ENCODE measurements at places on chromosomes 3 and 15. TPM values are rescaled to one million over a fixed set of nuclear protein-coding genes. Genes with fewer than 3 reads are reported as not detected.

DNA sequence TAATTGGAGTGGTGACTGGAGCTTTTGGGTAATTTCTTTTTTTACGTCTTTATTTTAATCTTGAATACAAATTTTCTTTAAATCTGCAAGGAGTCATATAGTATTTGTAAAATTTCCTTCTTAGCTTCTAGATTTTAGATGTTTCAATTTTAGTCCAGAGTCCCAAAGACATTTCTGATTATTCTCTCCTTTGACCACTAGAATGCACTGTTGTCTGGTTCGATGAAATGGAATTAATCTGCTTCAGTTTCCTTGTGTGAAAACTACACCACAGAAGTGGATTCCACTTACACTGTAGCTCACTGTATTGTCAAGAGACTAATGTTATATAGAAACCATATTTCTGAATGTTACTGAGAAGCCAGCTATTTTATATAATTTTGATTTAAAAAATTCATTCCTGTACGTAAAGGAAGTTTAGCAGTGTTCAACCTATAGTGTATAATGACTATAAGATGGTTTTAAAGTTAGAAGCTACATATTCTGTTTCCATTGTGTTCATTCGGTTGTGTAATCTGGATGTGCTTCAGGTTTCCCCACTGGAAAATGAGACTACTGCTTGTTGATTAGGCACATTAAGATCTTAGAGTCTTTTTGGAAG, 6.1 kb downstream of the GRAMD1C start:
- no peaks in the 10 kb centered on the region for H3K27me3 ChIP-seq
- peaks cover 17% of the 10 kb centered on the region for H3K4me1 ChIP-seq
- DNase-seq = no peak
- H3K27ac ChIP-seq = no peak overlapping the region

The KNG1 gene
- not detected for total RNA-seq

DNA sequence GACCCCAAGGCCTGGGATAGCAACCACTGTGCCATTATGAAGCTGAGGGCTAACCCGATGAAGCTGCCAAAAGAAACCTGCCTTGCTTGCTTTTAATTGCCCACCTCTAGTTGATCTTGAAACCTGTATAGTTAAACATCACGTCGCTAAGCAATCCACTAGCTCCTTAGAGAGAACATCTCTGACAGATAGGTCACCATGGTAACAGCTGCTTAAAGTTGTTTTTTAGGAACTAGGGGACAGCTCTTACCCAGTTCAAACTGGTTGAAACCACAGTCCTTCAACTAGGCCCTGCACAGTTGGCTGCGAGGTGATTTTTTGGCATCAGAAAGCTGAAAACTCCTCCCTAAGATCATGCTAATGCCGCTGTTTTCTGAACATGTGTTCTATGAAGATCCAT, 135.7 kb downstream of the EBLN2 start:
- H3K36me3 ChIP-seq = no peaks in the 10 kb centered on the region
- no peak for DNase-seq
- H3K4me3 ChIP-seq = no peak overlapping the region
- H3K27ac ChIP-seq = no peak overlapping the region

GRCh38 chr3:116815831-116816588, 106.4 kb downstream of the TUSC7 start:
- no peaks in the 10 kb centered on the region for H3K27me3 ChIP-seq
- H3K36me3 ChIP-seq = no peaks in the 10 kb centered on the region
- H3K27ac ChIP-seq = no peak overlapping the region
- H3K4me3 ChIP-seq = no peak overlapping the region

DNA sequence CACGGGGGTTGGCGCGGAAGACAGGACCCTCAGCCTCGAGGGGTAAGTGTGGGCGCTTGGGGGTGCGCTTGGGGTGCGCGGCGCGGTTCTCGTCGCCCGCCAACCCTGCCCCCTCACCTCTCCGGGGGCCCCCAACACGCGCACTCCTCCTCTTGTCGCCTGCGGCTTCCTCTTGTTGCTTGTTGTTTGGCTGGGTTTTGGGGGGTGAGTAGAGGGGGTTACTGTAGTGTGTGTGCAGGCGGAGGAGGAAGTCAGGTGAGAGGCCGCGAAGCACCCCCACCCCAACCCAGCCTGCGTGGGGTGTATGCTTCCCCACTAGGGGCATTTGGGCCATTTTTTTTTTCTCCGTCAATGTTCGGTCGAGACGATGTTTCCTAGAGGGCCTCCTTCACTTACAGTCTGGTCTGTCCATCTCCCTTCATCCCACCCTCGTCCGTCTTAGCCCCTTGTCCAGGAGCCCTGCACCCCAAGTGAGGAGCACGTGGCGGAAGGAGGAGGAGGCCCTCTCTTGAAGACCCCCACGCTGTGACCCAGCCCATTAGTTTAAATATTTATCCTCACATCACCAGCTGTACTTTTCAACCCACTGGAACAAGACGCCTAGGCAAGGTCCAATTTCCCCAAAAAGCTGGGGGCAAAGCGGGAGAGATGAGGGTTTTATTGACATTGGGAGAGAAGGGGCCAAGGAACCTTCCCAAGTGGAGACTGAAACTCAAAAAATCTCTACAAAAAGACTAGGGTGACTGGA, 20.4 kb upstream of the SATB1 start:
- H3K36me3 ChIP-seq = no peaks in the 10 kb centered on the region
- H3K4me3 ChIP-seq = peak overlapping the region; percentile 73
- no peaks in the 10 kb centered on the region for H3K27me3 ChIP-seq

The TLR9 gene
- total RNA-seq = not detected

- no peak for DNase-seq
- H3K27me3 ChIP-seq = no peaks in the 10 kb centered on the region
- H3K36me3 ChIP-seq = no peaks in the 10 kb centered on the region
Observed at GRCh38 chr3:177251755-177252154, 54.5 kb upstream of the TBL1XR1 start.

DNA sequence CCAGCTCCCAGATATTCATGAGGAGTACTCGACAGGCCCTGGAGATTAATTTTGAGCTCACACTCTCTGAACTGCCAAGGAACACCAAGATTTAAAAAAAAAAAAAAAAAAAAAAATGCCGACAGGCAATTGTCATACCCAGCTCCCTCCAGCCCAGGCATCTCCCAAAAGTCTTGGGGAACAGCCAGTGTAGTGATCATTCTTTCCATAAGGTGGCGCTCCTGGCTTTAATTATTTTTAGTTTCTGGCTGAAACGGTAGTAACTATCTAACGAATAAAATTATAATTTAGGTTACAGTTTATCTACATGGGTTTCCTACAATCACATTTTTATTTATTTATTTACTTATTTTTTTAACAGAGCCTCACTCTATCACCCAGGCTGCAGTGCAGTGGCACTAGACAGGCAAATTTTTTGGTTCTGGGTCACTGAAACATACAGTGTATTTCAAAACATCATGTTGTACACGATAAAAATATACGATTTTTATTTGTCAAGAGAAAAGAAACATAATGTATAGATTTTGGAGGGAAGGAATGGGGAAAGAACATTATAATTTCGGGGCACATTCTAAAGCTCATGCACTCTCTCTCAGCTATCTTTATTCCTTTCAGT, 157.3 kb downstream of the ADAMTS9 start:
- H3K27ac ChIP-seq = no peak overlapping the region
- DNase-seq = peak; percentile 70
- peaks cover 4% of the 10 kb centered on the region for H3K4me1 ChIP-seq
- no peak overlapping the region for H3K4me3 ChIP-seq
- no peaks in the 10 kb centered on the region for H3K27me3 ChIP-seq

The SERPINI2 gene
- total RNA-seq = not detected

DNA sequence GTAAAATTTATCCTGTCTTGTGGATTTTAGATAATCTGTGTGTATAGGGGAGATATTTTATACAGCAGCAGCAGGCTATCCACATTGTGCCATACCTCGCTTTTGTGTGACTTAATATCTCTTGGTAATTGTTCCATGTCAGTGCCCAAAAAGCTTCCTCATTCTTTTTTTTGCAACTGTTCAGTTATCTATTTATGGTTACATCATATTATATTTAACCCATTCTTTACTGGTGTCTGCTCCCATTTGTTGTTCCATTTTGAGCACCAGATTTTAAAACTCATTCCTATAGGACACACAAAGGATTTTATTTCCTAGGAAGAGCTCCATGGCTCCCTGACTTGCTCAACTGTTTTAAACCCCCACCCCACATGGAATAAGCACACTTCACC, 86.3 kb upstream of the RASGRP1 start:
- H3K4me3 ChIP-seq = no peak overlapping the region
- no peak overlapping the region for H3K27ac ChIP-seq
- no peaks in the 10 kb centered on the region for H3K36me3 ChIP-seq
- no peaks in the 10 kb centered on the region for H3K27me3 ChIP-seq

DNA sequence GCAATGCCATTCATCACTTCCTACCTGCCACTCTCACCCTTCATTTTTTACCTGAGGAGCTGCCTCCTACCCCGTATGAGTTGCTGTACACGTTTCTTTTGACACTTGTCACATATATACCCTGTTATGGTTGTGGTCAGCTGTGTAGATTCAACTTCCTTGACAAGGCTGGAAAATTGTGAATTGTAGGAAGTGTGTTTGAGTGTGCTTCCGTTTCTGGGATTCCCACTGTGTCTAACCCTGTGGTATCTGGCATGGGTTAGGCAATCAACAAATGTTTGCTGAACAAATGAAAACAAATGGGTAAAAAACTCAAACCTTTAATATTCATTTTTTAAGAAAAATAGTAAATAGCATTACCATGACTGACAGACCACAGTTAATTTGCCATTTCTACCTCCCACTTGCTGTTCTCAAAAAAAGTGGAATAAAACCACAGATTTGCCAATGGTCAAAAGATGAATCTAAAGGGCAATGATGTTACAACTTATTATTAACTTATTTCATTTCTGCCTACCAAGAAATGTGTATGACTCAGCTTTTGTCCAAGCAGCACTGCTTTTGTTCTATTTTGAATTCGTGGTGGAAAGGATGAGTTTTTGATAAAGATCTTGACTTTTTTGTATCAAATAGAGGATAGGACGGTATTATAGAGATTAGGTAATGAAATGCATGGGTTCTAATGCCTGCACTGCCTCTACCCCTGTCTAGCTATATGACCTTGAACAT, 404.6 kb downstream of the LPP start:
- H3K27me3 ChIP-seq = no peaks in the 10 kb centered on the region
- H3K4me1 ChIP-seq = no peaks in the 10 kb centered on the region
- no peaks in the 10 kb centered on the region for H3K36me3 ChIP-seq
- H3K4me3 ChIP-seq = no peak overlapping the region
- H3K27ac ChIP-seq = no peak overlapping the region
- DNase-seq = no peak

DNA sequence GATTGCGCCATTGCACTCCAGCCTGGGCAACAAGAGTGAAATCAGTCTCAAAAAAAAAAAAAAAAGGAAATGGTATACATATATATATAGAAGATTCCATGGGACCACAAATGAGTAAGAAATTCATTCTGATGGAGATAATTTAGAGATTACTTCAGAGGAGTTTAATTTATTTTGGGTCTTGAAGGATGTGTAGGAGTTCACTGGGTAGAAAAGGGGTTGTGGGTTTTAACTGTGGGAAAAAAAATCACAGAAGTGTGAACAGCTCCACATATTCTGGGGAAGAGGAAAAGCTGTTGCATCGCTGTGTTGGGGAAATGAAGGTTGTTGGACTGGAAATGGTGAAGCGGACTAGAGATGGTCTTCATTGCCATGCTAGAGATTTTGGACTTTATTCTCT, 4.1 kb upstream of the ICE2 start:
- H3K4me1 ChIP-seq = peaks cover 15% of the 10 kb centered on the region
- H3K27me3 ChIP-seq = no peaks in the 10 kb centered on the region
- no peaks in the 10 kb centered on the region for H3K36me3 ChIP-seq
- H3K4me3 ChIP-seq = no peak overlapping the region

DNA sequence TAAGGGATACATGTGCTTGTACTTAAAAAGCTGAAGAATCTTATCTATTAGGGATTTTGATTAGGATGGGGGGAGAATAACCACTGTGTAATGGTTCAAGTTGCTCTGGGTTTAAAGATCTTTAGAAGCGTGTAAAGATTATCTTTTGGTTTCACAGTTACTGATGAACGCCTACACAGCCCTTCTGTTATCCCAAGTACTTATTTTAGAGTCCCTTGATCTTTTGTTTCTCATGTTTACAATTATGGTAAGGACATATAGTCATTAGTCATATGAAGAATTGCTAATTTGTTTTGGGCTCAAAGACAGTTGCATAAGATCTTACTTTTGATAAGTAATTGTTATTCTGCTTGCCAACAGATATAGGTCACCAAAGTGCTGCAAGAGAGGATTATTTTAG, 160.1 kb downstream of the PLCL2 start:
- no peak overlapping the region for H3K27ac ChIP-seq
- H3K36me3 ChIP-seq = no peaks in the 10 kb centered on the region
- no peak overlapping the region for H3K4me3 ChIP-seq
- H3K27me3 ChIP-seq = no peaks in the 10 kb centered on the region

GRCh38 chr3:158718490-158719170, 13.6 kb downstream of the RARRES1 start:
- H3K4me1 ChIP-seq = peaks cover 19% of the 10 kb centered on the region
- H3K36me3 ChIP-seq = no peaks in the 10 kb centered on the region
- DNase-seq = peak; percentile 35
- H3K27ac ChIP-seq = no peak overlapping the region
- H3K27me3 ChIP-seq = no peaks in the 10 kb centered on the region

- H3K27me3 ChIP-seq = peaks cover 94% of the 10 kb centered on the region
- H3K36me3 ChIP-seq = no peaks in the 10 kb centered on the region
- H3K4me3 ChIP-seq = no peak overlapping the region
- H3K4me1 ChIP-seq = no peaks in the 10 kb centered on the region
Observed at GRCh38 chr3:24622696-24623225, 128.1 kb upstream of the THRB start.
